Activated CD4-positive, CD25-positive, alpha-beta regulatory T cell treated with anti-CD3 and anti-CD28 coated beads, Interleukin-2, amount 50 U/mL, for 72 hours (primary cell): ENCODE measurements at places on chromosomes 2 and 18.

GRCh38 chr2:226767056-226767813 is 32.4 kb downstream of the IRS1 start:
- DNase-seq = no peak

DNA sequence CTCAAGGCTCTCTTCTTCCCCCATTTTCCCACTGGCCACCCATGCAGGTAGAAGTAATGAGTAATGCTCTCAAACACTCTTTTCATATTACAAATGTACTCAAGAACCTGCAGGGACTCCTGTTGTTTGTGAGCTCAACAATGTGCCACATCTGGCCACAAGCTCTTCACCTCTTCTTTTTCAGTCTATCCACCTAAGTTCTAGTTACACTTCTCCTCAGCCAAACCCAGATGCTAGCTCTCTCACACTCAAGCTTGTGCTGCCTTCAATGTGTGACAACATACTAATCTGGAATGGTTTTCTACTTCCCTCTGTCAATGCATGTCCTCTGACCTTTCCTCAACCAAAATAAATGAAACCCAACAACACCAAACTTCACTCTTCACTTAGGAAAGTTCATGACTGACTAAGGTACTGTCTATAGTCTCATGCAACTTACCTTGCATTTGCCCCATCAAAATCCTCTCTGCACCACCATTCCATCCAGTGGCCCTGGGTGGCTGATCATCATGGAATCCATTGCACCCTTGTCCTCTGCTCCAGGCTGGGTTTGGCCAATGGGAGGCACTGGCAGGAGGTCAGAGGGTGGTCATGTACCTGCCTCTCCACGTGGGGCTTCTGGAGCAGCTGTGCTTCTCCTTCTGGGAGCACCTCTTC is 5.3 kb upstream of the IL18R1 start:
- no peak for DNase-seq

- no peak for DNase-seq
These were observed 134.0 kb downstream of the FTCDNL1 start for GRCh38 chr2:199716807-199717586.

GRCh38 chr2:106886916-106887758 is 1.2 kb upstream of the ST6GAL2 start:
- no peak for DNase-seq

DNA sequence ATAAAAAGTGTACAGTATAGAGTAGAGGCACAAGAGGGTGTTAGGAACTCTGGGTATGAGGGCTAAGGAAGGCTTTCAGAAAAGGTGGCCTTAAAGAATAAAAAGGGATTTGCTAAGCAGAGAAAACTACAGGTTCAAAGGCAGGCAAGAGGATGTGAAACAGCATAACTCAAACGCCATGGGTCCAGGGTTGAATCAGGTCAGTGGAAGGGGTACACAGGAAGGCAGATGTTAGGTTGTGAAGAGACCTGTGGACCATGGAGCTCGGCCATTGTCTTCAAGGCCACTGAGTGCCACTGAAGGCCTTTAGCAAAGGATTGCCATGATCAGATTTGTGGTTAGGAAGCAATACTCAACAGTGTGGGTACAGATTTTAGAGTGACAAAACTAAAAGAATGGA is 108.2 kb upstream of the FAM98A start:
- DNase-seq = no peak

DNA sequence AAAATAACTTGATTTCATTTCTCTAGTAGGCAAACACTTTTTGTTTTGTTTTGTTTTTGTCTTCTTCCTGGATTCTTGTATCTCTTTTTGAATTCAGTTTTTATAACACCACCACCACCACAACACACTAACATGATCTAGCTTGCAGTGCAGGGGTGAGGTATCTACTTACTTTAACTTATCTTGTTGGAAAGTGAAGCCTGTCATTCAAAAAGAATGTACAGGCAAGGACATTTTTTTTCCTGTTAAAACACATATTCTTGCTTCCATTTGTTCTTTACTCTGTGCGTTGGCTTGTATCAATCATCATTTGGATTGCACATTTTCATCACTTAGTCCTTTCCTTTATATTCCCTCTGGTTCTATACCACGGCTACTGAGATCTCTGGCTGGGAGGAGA is 824.2 kb downstream of the PLCL1 start:
- no peak for DNase-seq

GRCh38 chr18:24068945-24069693 is 54.6 kb downstream of the TTC39C start:
- DNase-seq = no peak

DNA sequence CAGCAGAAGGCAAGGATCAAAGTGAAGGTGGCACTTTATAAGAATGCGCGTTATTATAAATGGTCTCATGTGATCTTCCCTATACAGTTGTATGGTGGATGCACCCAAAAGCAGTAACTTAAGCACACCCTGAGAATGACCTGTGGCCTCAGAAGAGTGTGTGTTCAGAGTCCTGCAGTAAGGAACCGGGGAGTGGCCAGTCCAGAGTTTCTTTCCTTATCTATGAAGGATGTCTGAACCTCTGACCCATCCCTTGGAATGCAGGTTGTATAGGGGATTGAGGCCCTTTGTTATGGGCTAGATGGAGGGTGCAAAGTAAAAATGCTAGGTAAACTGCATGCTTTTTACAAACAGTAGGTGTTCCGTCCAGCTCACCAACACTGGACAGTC is 43.6 kb upstream of the ANKRD44 start:
- no peak for DNase-seq

GRCh38 chr2:148866091-148866490 is 8.9 kb upstream of the KIF5C start:
- no peak for DNase-seq

DNA sequence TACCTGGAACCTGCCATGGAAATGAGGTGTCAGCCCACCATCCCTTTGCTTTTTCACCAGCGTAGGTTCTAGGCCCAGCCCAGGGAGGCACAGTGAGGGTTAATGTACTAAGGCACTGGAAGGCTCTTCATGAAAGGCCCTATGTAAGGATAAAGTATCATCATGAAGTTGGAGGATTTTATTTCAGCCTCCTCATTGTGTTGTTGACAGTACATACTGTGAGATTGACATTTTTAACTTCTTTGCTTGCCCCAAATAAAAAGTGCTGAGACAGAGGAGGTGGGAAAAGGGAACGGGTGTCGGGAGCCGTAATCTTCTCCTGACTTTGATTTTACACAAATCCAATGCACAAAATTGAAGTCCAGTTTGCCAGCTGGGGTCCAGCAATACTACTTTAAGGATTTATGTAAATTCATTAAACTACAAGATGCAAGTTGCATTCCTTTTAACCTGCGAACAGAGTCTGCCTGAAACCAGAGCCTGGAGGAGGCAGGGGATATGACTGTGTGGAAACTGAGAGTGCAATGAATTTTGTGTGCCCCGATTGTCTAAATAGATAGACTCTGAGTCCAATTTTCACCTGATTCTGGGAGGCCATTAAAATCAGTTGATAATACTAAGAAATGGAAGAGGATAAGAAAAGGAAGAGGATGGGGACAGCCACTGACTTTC is 5.4 kb upstream of the NCKAP5 start:
- DNase-seq = no peak

DNA sequence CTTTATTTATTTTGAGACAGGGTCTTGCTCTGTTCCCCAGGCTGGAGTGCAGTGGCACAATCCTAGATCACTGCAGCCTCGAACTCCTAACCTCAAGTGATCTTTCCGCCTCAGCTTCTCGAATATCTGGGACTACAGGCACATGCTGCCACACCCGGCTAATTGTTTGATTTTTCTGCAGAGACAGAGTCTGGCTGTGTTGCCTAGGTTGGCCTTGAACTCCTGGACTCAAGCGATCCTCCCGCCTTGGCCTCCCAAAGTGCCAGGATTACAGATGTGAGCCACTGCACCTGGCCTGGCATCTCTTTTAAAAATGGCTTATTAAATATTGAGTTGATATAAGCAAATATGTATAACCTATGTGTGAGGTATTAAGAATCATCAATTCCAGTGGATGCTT is 209.5 kb downstream of the FAM210A start:
- no peak for DNase-seq

- peak; percentile 79 for DNase-seq
These were observed 63.4 kb downstream of the ZCCHC2 start for GRCh38 chr18:62586151-62586774.

DNA sequence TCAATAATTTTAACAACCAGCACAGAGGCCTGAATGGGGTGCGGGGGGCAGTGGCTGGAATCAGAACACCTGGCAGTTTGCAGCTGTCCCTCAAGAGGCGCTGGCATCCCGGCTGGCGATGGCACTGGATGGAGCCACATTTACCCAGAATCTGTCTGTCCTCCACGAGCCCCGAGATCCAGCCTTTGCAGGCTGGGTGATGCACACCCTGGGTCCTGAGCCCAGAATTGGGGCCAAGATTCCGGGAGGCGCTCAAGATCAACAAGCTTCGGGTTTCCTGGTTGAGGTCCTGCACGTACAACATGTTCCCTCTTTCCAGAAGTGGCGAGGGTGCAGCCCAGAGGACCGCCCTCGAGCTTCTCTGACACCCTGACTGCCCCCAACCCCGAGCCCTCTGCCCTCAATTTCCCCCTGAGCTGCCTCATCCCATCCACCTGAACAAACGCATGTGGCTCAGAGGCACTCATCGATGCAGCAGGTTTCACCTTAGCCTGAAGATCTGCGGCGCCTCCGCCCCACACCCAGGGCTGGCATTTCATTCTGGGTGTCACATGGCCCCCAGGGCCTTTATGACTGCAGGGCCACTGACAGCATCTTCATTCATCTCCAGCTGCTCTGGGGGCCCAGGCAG is 97.5 kb downstream of the TFCP2L1 start:
- no peak for DNase-seq

GRCh38 chr2:234880551-234881211 is 71.1 kb upstream of the SH3BP4 start:
- no peak for DNase-seq
